RKO (cell line): ENCODE measurements at places on chromosomes 16 and 17.

DNA sequence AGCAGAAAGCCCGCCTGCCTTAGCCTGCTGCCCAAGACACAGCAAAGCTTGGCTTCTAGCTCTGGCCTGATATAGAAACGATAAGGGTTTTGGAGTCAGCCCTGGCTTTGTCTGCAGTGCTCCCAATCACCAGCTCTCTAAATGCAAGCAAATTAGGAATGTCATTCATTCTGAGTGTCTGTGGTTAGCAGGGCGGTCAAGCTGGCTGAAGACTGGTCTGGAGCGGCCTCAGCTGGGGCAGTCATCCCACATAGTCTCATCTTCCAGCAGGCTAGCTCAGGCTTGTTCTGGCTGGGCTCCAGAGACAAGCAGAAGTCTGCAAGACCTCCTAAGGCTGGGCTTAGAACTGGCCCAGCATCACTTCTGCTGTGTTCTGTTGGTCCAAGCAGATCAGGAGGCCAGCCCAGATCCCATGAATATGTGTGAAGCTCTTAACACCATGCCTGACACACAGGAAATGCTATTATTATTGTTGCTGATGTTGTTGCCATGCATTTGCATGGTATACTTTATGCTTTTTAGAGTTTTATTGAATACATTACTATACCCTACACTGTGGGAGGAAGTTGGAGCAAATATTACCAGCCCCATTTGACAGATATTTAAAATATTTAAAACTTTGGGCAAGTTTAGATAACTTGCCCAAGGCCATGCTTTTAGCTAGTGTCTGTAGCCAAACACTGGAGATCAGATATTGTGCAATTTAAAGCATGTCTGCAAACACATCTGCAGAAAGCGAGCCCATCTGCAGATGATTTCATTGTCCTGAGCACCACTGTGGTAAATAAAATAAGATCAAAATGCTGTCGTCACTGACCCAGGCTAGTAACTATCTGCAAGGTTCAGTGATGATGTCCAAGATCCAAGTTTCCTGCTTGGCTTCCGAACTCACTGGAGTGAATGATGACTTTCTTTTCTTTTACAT lies 24.8 kb downstream of the TMC7 start:
- peak; percentile 18 for DNase-seq

DNA sequence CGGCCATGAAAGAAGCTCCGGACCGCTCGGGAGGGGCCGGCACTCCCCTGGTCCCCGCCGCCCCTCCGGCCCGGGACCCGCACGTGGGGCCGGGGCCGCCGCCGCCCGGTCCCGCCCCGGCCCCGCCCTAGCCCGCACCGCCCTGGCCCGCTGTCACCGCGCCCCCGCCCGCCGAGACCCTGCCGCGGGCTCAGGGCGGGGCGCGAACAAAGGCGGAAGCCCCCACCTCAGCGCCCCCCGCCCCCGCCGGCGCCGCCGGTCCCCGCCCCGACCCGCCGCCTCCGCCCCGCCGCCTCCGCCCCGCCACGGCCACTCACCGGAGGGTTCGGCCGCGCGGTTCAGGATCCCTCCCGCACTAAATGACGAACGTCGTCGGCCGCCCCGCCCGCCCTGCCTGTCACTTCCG lies at the start of gene ARHGDIA:
Gene ARHGDIA (minus strand): TSS at position 357 of the 406 bp plus-strand sequence. CDS start 1,407 bp downstream, outside the sequence.
- no peak for DNase-seq

DNA sequence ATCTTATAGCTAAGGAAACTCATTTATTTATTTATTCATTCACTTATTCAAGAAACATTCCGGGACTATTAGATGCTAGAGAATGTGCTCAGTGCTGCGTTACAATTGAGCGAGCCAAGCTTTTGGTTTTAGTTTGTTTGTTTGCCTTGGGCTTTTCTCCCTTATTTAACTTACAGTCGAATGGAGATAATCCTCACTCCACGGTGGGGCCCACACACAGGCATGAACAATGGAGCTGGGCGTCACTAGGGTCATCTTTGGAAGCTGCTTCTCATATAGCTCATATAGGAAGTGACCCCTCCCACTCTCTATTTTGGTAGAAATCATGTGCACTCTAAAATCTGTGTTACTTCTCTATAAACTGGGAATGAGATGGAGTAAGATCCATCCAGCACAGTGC lies 210.0 kb downstream of the TMEM114 start:
- DNase-seq = no peak

GRCh38 chr17:17921192-17922069 lies 50.8 kb downstream of the TOM1L2 start:
- peak; percentile 69 for DNase-seq

GRCh38 chr17:42608305-42609181 lies 631 bp downstream of the RETREG3 start:
- DNase-seq = peak; percentile 39

DNA sequence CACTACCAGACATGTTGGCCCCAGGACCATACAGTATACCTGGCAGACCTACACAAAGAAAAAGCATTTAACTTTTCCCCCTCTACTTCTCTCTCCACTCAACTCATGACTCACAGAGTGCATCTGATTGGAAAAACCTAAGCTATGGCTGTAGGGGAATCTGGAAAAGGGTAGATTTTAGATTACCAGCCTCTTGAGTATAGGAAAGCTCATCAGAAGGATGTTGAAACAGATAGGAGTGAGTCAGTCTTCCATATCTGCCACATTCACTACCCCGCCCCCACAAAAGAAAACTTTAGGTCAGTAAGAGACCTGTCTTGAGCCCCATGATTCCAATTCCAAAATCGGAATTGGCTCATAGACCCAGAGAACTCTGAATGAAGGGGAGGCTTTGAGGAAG lies 12.3 kb downstream of the KRT9 start:
- no peak for DNase-seq

DNA sequence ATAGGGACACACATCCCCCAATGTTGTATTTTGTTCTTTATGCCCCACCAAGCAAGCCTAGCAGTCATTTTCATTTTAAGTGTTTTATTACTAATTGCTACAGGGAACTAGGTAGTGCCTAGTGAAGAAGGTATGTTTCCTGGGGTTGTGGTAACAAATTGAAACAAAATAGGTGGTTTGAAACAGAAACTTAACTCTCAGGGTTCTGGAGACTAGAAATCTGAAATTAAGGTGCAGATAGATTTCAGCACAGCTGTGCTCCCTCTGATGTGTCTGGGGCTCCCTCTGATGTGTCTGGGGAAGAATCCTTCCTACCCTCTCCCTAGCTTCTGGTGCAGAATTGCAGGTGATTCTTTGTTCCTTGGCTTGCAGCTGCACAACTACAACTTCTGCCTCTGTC lies 390.1 kb downstream of the ZFHX3 start:
- DNase-seq = no peak

- DNase-seq = peak; percentile 19
Observed at GRCh38 chr16:24568392-24568791, 29.0 kb downstream of the RBBP6 start.

DNA sequence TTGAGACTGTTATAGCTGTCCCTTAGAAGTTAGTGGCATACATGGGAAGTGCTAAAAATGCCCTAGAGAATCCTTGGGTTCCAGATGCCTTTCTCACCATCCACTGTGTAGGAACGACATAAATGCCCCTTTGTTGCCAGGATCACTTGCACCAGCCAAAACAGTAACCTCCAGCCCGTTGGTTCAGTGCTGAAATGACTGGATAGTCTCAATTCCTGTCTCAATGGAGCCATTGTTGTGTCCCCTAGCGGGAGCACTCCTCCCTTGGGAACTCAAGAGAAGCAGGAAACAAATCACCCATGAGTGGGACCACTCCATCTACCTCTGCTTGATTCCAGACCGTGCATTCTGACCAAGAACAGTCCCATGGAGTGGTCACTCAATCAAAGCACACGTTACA lies 23.1 kb downstream of the MPHOSPH6 start:
- no peak for DNase-seq

- DNase-seq = peak; percentile 85
Observed at GRCh38 chr16:89507834-89508590, at the start of gene SPG7. Gene SPG7, plus strand, starts transcription at chr16:89508403. Its CDS starts 15 bp downstream, at chr16:89508418.

DNA sequence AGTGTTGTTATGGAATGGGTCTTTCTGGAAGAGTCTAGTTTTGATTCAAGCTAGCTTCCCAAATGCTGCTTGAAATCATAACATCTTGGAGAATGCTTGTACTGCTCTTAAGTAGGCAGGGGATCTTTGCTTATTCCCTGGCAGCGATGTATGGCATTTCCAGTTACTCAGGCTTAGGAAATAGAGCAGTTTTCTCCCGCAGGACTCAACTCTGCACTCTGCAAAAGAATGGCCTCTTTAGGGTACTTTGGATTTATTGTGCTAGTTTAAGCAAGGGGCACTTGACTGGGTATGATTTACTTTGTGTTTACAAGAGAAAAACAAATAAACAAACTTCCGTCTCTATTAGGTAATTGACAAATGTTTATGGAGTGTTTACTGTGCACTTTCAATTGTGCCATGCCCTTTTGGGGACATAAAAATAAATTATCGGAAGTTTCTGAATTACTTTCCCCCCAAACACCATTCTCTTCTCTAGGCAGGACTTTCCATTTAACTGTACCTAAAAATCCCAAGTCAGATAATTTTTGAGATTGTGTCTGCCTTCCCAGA lies 164.0 kb downstream of the MAP2K6 start:
- DNase-seq = no peak

GRCh38 chr16:88943131-88943664 lies 33.8 kb downstream of the CBFA2T3 start:
- no peak for DNase-seq

DNA sequence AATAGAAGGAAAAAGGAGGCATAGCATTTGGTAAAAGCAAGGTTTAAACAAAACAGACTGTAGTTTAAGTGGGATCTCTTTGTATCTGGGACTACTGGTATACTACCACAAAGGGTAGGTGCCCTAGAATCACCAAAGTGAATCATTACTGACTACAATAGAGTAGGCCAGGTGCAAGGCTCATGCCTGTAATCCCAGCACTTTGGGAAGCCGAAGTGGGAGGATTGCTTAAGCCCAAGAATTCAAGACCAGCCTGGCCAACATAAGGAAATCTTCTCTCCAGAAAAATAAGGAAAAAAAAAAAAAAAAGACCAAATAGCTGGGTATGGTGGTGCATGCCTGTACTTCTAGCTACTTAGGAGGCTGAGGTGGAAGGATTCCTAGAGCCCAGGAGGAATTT lies 60.8 kb upstream of the CORO6 start:
- DNase-seq = no peak
